ENCODE measurements at places on chromosomes 5 and 9.

GRCh38 chr5:423626-424261, 19.2 kb upstream of the EXOC3 start:
- no peak for DNase-seq

DNA sequence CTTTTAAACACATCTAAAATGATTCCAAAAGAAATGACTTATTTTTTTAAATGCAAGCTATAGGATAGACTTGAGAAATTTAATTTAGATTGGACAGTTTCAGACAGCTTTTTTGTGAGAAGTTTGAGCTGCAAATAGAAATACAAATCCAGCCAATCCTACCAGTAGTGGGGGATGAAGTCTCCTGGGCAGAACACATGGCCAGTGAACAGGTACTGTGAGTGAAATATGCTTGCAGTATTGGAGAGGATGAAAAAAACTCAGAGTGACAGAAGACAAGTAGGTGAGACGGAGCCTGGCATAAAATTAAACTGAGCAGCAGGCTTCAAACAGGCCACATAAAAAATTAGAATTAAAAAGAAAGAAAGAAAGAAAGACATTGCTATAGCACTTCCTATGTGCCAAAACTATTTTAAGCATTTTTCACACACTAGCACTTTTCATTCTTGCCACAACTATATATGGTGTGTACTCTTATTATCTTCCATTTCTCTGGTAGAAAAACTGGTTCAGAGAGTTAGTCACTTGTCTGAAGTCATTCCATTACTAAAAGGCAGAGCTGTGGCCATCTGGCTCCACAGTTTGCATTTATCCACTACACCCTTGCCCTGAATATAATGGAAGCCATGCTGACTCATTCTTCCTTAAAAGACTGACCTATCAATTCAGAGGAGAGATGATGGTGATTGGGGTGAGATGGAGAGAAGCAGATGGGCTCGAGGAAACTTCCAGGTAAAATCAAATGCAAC, 310.2 kb upstream of the CTNND2 start:
- DNase-seq = no peak

GRCh38 chr9:76609285-76610010, 150.5 kb downstream of the GCNT1 start:
- DNase-seq = no peak

DNA sequence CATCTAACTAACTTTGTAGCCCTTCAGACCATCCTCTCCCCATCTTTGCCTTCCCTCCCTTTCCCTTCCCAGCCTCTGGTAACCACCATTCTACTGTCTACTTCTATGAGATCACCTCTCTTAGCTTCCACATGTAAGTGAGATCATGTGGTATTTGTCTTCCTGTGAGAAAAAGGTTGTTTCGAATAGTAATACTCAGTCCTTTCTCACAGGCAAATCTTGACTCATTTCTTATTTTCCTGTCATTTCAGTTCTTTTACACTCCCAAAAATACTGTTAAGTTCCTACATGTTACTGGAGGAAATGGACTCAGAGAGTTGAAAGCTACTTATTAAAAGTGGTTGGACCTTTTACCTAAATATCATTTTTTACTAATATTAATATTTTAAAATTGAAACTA, 82.1 kb downstream of the SLF1 start:
- DNase-seq = no peak

DNA sequence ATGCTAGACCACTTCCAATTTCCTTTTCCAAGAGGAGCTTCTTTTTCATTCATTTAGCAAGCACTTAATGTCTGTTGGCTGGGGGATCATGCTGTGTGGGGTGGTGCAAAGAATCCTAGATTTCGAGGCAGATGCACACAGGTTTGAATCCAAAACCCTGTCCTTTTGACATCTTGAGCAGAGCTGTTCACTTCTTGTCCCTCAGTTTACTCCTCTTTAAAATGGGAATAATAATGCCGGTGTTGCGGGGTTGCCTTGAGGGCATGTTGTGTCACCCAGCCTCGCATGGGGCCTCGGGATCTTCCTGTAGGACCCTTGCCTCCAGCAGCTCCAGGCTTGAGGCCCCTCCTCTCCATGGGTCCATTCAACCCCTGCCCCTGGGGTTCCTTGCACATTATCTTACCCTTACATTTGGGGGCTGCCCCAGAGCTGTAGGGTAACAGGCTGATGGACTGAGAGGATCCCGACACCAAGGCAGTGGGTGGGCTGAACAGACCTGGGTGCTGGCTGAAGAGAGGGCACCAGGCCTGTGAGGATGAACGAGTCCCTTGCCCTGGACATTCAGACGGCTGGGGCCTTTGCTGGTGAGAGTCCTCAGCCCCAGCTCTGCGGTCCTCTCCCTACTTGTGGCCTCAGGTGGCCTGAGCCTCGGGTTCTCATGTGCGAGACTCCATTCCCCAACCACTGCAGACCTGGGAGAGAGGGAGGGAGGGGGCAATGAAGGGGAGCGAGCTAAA, 145.8 kb downstream of the BARX1 start:
- DNase-seq = no peak

DNA sequence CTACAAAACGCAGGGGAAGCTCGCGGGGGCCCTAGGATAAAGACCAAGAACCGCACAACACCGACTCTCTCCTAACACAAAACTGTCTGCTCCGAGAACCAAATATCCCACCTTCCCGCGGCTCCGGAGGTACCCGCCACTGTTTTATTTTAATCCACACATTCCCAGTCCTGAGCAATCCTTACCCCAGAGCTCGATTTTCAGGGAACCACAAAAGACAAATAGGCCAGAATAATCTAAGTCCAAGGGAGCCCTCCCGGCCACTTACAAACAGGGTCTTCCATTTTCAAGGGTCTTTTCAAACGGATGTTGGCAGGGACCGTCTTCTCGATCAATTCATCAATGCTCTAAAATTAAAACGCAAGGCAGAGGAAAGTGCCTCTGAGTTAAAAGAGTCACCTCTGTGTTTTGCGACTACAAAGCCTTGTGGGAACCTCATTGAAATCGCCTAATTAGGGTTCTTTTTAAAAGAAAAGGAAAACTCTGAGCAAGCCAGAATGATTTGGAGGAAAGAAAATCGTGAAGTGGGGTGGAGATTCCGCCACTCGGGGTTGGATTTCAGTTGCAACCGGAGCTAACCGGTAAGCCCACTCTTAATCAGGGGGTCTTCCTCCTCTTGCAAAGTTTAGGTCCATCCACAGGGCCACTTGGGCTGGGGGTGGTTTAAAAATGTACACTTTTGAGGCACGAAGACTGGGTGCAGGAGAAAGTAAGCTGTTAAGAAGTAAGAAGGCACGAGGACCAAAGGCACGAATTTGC, 1.0 kb downstream of the GLDC start:
- DNase-seq = no peak

DNA sequence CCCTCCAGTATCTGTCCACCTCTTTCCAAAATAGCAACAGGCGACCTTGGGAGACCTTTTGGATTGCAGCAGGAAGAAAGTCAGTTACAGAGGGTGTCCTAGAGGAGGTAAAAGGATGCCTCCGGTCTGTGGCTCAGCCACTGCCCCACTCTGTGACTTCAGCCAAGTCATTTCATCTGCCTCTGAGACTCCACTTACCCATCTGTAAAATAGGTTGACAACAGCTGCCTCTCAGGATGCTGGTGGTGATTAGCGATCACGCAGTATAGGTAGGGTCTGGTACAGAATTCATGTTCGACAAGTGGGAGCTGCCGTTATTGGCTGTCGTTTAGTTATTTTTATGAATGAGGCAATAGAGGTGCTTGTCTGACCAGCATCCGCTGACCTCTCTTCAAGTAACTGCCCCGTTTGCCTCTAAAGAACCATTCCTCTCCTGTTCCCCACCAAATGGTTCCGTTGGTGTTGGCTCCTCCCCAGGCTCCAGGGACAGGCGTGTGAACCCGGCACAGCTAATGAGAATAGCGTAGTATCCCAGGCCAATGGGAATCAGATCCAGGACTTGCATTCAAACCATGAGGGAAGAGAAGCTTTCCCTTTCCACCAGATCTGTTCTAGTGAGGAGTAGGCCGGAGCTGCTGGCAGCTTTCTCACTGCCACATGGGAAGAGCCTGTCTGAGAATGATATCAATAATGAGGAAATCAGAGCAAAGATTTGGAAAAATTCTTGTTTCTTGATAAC, 64.1 kb downstream of the SMIM23 start:
- no peak for DNase-seq
